MCF 10A (cell line): ENCODE measurements at places on chromosomes 4 and X.

GRCh38 chrX:16205840-16206239, 38.6 kb downstream of the MAGEB17 start:
- H3K4me3 ChIP-seq = no peak overlapping the region
- no peaks in the 10 kb centered on the region for H3K4me1 ChIP-seq
- peaks cover 23% of the 10 kb centered on the region for H3K27me3 ChIP-seq
- no peak overlapping the region for H3K27ac ChIP-seq

DNA sequence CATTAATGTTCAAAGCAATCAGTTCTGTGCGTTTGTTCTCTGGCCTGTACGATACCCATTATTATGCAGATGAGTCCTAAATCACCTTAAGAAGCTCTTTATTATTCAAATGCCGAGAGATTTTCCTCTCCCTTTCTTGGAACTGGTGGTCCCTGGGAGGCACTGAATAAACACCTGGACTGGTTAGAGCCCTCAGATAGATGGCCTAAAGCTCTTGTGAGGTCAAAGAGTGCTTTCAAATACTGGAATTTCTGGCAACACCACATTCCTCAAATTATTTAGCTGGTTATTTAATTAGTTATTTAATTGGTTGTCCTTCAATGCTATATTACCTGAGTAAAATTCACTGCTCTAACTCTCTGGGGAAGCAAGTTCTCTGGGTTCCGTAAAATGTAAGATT, 3.0 kb downstream of the ARHGEF38 start:
- no peaks in the 10 kb centered on the region for H3K36me3 ChIP-seq
- no peak overlapping the region for H3K4me3 ChIP-seq
- DNase-seq = no peak
- H3K4me1 ChIP-seq = peaks cover 12% of the 10 kb centered on the region
- H3K27me3 ChIP-seq = no peaks in the 10 kb centered on the region

DNA sequence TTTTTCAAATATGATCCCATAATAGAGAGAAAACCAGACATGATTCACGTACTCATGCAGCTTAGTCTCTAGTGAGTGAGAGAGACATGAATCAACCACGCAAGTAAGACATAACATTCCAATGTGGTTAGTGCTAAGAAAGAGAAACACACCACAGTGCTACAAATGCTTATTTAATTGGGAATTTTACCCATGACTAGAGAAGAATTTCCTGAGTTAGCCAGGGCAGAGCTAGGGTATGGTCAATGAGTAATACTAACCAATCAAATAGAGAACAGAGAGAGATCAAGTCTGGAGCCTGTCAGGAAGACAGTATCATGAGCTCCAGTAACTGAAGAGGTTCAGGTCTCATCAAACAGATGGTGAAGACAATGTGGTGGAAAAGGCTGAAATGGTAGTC, 495.2 kb downstream of the PDGFC start:
- peak; percentile 82 for DNase-seq
- peak overlapping the region; percentile 15 for H3K4me3 ChIP-seq
- H3K27ac ChIP-seq = peak overlapping the region; percentile 88
- no peaks in the 10 kb centered on the region for H3K27me3 ChIP-seq
- H3K4me1 ChIP-seq = peaks cover 11% of the 10 kb centered on the region
- no peaks in the 10 kb centered on the region for H3K36me3 ChIP-seq

- H3K36me3 ChIP-seq = no peaks in the 10 kb centered on the region
- H3K4me1 ChIP-seq = no peaks in the 10 kb centered on the region
- DNase-seq = peak; percentile 35
- peaks cover 23% of the 10 kb centered on the region for H3K27me3 ChIP-seq
Observed at GRCh38 chrX:32408389-32408788, 803.0 kb downstream of the DMD start.

- DNase-seq = no peak
- H3K27ac ChIP-seq = no peak overlapping the region
- H3K4me3 ChIP-seq = no peak overlapping the region
- no peaks in the 10 kb centered on the region for H3K36me3 ChIP-seq
- peaks cover 47% of the 10 kb centered on the region for H3K27me3 ChIP-seq
Observed at GRCh38 chr4:95545546-95545945, 3.2 kb downstream of the UNC5C start.

- no peak for DNase-seq
- H3K27ac ChIP-seq = no peak overlapping the region
Observed at GRCh38 chr4:2103843-2104547, 44.9 kb downstream of the NAT8L start.

DNA sequence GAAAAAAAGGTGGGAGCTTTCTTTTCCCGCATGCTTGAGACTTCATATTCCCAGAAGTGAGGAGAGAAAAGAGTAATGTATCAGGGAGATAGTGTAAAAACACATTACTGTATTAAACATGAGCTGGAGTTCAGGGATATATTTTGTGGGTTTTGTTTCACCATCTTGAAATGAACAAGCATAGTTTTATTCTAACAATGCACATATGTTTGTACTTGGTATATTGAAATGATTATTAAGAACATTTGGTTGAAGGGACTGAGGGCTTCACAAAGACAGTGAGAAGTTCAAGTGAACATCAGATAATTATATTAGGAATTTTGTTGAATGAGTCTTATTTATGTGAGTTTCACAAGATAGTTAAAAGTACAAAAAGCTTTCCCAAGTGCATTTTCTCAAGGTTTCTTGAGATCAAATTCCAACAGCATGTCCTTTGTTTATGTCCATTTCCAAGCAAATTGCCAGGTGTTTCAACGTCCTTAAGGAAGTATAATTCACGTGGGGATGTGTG, 368.8 kb downstream of the ANKRD50 start:
- DNase-seq = no peak
- no peak overlapping the region for H3K4me3 ChIP-seq
- no peaks in the 10 kb centered on the region for H3K4me1 ChIP-seq
- no peak overlapping the region for H3K27ac ChIP-seq
- no peaks in the 10 kb centered on the region for H3K27me3 ChIP-seq

GRCh38 chr4:113979905-113980615, 613 bp upstream of the ARSJ start:
- H3K4me3 ChIP-seq = peak overlapping the region; percentile 94
- H3K36me3 ChIP-seq = peaks cover 5% of the 10 kb centered on the region
- peak overlapping the region; percentile 95 for H3K27ac ChIP-seq
- H3K4me1 ChIP-seq = peaks cover 19% of the 10 kb centered on the region
- DNase-seq = no peak

DNA sequence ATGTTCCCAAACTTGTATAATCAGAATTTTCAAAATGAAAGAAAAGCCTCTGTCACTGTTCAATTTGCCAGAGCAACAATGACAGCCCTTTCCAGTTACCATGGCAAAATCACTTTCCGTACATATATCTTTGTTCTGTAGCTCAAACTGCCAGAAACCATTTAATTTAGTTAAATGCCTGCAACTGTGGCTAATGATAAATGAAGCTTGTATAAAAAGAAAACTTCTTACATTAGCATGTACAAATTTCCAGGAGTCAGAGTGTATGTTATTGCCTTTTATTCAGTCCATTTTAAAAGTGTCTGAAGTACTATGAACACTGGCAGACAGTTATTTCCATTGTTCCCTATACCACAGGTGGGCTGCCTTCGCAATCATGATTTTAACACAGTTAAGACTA, 30.3 kb downstream of the ARAP2 start:
- H3K36me3 ChIP-seq = no peaks in the 10 kb centered on the region
- H3K4me1 ChIP-seq = peaks cover 3% of the 10 kb centered on the region
- DNase-seq = no peak
- H3K4me3 ChIP-seq = no peak overlapping the region
- H3K27me3 ChIP-seq = no peaks in the 10 kb centered on the region

GRCh38 chr4:54234497-54235205, 5.6 kb downstream of the PDGFRA start:
- no peak for DNase-seq
- peaks cover 5% of the 10 kb centered on the region for H3K4me1 ChIP-seq
- H3K27me3 ChIP-seq = peaks cover 15% of the 10 kb centered on the region
- no peaks in the 10 kb centered on the region for H3K36me3 ChIP-seq

DNA sequence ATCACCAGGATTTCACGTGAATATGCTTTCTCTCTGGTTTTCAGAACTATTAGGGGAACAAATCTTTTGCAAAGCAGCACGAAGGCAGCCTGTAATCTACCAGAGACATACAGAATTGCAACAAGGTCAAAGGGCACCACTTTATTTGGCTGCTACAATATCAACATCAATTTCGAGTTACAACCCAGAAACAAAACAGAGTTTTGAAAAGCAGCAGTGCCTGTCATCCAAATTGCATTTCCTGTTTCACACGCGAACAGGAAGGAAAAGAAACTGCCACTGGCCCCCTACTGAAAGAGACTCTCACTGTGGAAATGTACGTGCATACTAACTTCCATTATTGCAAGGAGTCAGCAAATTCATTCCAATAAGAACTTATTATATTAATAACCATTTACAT, 17.1 kb upstream of the C1QTNF7 start:
- H3K4me3 ChIP-seq = no peak overlapping the region
- H3K36me3 ChIP-seq = no peaks in the 10 kb centered on the region
- DNase-seq = no peak
- no peaks in the 10 kb centered on the region for H3K27me3 ChIP-seq
- peaks cover 5% of the 10 kb centered on the region for H3K4me1 ChIP-seq
- no peak overlapping the region for H3K27ac ChIP-seq

DNA sequence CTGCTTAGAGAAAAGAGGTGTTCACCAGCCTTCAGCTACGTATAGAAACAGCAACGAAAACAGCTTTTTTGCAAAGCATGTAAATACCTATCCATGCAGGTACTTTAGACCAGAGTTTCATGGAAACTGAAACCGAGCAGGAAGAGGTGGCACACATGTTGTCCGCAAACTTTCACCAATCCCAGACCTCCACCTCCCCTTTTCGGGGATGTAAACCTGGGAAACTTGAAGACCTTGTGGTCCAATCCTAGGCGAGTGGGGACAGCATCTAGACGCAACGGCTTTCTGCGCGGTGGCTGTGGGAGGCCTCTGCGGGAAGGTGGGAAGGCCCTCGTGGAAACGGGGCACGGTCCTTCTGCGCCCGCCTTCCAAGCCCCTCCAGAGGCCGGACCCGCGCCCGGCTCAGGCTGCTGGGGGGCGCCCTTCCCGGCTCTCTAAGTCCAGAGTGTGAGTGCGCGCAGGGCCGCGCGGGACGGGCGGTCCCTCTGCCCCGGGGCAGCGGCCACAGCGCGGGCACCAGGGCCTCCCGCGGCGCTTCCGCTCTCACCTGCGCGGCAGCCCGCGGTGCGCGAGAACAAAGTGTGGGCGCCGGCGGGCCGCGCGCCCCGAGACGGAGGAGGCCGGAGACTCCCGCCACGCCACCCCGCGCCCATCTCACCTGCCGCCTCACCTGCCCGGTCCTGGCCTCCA, 830 bp upstream of the SHROOM2 start:
- no peaks in the 10 kb centered on the region for H3K4me1 ChIP-seq
- no peaks in the 10 kb centered on the region for H3K27me3 ChIP-seq
- H3K27ac ChIP-seq = no peak overlapping the region
- no peak overlapping the region for H3K4me3 ChIP-seq

- H3K36me3 ChIP-seq = no peaks in the 10 kb centered on the region
- H3K4me3 ChIP-seq = no peak overlapping the region
- no peak overlapping the region for H3K27ac ChIP-seq
- no peaks in the 10 kb centered on the region for H3K27me3 ChIP-seq
Observed at GRCh38 chr4:109022961-109023360, 260.1 kb upstream of the ETNPPL start.

DNA sequence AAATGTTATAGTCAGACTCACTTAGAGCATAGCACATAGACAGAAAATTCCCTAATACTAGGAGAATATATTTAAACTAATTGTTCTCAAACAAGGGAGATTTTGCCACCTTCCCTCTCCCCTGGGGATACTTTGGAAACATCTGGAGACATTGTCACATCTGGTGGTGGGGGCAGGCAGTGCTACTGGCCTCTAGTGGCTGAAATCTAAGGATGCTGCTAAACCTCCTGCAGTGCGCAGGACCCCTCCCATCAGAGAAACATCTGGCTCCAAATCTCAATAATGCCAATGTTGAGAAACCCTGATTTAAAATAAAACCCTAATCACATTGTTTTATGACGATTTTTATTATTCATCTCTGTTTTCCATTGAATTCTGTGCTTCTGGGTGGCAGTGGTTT, 244.9 kb downstream of the FRMPD4 start:
- no peaks in the 10 kb centered on the region for H3K36me3 ChIP-seq
- H3K4me1 ChIP-seq = peaks cover 5% of the 10 kb centered on the region
- DNase-seq = no peak
- no peaks in the 10 kb centered on the region for H3K27me3 ChIP-seq
- no peak overlapping the region for H3K4me3 ChIP-seq

GRCh38 chr4:165838575-165838974, 34.5 kb upstream of the TLL1 start:
- H3K27me3 ChIP-seq = no peaks in the 10 kb centered on the region
- H3K27ac ChIP-seq = no peak overlapping the region
- no peaks in the 10 kb centered on the region for H3K36me3 ChIP-seq
- peaks cover 11% of the 10 kb centered on the region for H3K4me1 ChIP-seq

GRCh38 chr4:77581724-77582123, 23.9 kb upstream of the CXCL13 start:
- H3K4me1 ChIP-seq = peaks cover 50% of the 10 kb centered on the region
- no peak overlapping the region for H3K4me3 ChIP-seq
- H3K27me3 ChIP-seq = no peaks in the 10 kb centered on the region

GRCh38 chrX:134793978-134794377, 135.7 kb upstream of the PLAC1 start:
- DNase-seq = no peak
- peaks cover 73% of the 10 kb centered on the region for H3K27me3 ChIP-seq
- H3K36me3 ChIP-seq = peaks cover 15% of the 10 kb centered on the region
- no peak overlapping the region for H3K27ac ChIP-seq
- H3K4me3 ChIP-seq = no peak overlapping the region
- H3K4me1 ChIP-seq = peaks cover 6% of the 10 kb centered on the region

DNA sequence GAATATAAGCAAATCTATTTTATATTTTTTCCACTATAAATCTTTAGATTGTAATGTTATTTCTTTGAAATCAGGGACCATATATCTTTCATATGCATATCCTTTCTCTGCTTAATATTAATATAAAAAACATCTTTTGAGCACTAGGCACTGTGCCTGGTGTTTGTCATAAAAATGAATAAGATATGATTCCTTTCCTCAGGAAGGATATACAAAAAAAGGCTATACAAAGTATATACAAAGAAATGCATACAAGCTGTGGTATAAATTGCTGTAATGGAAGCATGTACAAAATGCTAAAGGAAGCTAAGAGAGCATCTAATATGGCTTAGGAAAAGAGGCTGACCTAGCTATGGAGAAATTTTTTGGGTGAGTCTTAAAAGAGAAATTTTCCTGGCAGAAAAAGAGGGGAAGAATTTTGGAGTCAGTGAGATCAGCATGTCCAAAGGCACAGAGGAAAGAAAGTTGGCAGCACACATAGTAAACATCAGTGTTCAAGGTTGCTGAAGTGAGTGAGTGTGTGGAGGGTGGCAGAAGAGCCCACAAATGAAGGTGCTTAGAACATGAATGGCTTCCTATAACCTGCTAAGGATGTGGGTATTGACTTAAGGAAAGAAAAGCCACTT, 500.0 kb downstream of the SPRY1 start:
- H3K27ac ChIP-seq = no peak overlapping the region
- no peak for DNase-seq
- H3K27me3 ChIP-seq = no peaks in the 10 kb centered on the region
- H3K4me3 ChIP-seq = no peak overlapping the region
- peaks cover 10% of the 10 kb centered on the region for H3K4me1 ChIP-seq

DNA sequence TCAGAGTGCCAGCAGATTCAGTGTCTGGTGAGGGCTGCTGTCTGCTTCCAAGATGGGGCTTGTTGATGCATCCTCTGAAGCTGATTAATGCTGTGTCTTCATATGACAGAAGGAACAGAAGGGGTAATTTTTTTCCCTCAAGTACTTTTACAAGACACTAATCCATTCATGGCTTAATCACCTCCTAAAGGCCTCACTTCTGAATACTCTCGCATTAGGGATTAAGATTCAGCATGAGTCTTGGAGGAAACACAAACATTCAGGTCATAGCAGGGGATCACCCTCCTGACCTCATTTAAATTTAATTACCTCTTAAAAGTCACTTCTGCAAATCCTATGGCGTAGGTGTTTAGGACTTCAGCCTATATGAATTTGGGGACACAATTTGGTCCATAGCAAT, 1145.5 kb upstream of the PCDH10 start:
- no peaks in the 10 kb centered on the region for H3K36me3 ChIP-seq
- no peaks in the 10 kb centered on the region for H3K27me3 ChIP-seq
- H3K4me1 ChIP-seq = no peaks in the 10 kb centered on the region
- H3K4me3 ChIP-seq = no peak overlapping the region
